ENCODE measurements at places on chromosomes 4 and X.

- no peak for DNase-seq
Measured at GRCh38 chr4:15150631-15151030, 148.3 kb downstream of the CPEB2 start.

DNA sequence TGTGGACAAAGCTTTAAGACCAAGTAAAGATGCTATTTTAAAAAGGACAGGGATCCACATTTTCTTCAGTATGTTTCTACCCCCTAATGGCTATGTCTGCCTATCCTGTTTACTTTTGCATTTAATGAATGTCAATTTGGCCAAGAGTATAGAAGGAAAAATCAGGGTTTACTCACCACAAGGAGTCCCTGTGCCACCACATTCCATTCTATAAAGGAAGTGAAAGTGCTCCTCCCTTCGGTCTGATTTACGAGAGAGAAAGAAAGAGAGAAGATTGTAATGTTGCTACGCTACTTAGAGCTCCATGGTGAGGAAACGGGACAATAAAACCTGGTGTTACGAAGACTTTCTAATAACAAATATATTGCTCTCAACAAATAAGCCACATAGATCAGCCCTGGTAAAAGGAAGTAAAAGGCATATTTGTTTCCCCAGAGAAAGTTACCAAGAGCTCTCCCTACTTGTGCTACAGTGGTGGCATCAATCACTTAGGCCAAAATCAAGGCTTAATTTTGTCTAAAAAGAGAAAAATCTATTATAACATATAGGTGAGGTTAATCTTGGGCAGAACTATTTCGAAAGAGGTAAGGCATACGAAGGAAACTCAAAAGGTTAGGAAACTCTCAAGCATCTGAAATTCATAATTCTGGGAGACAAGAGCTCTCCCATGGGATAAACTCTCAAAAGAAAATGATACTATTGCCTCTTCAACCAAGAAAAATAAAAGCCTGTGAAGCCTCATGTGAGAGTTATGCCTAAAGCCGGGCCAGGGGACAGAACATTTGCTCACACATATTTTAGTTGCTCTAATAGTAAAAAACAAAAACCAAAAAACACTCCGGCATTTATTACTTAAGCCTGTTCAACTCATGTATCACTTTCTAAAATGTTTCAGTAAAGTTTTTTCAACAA lies 29.5 kb downstream of the TAPT1 start:
- DNase-seq: no peak

- no peak for DNase-seq
Measured at GRCh38 chrX:147962476-147962875, 18.7 kb upstream of the FMR1NB start.

DNA sequence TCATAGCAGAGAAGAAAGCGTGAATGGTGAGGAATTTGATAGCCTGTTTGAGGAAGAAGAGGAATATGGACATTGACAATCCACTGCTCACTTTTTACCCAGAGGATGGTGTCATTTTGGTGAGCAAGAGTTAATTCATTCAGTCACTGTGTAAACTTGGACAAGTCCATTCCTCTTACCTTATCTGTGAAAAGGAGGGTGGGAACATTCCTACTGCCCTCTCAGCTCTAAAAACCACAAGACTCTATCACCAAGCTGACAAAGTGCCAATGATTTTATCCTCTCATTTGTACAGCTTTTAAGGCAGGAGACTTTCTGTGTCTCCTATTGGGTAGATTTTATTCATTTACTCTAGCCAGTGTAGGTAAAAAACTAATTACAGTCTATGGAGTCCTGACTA lies 103.8 kb downstream of the LUZP4 start:
- DNase-seq: no peak
